Stimulated activated CD4-positive, alpha-beta T cell treated with anti-CD3 and anti-CD28 coated beads, Interleukin-4, amount 100 ng/mL, for 24 hours (primary cell): ENCODE measurements at places on chromosomes 13 and 19.

- no peak for DNase-seq
Observed at GRCh38 chr13:80903911-80904310, 563.0 kb upstream of the SPRY2 start.

GRCh38 chr13:56886398-56886797, 254.3 kb upstream of the PRR20A start:
- DNase-seq: no peak

DNA sequence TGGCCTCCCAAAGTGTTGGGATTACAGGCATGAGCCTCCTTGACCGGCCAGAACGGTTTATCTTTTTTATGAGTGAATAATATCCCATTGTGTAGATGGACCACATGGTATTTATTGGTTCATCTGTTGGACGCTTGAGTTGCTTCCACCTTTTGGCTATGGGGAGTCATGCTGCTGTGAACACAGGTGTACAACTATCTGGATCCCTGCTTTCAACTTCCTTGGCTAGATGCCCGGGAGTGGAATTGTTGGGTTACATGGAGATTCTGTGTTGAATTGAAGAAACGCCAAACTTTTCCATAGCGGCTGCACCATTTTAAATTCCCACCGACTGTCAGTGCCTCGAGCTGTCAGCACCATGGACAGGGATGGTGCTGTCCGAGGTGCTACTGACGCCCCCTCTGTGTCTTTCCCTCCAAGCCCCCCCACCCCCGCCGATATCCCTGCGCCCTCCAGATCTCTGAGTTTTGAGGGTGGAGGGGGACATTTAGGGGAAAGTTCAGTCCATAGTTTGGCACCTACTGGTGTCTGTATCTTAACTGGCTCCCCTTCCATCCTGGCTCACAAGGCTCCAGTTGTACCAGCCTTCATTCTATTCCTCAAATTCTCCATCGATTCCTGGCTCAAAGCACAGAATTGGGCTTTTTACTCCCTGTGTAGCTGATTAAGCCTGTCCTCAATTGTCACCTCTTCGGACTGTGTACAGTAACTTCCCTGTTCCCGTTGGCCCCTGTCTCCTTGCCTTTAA, 27.3 kb downstream of the PNPLA6 start:
- DNase-seq: no peak

GRCh38 chr19:28785971-28786370, 427.0 kb downstream of the UQCRFS1 start:
- DNase-seq: no peak

DNA sequence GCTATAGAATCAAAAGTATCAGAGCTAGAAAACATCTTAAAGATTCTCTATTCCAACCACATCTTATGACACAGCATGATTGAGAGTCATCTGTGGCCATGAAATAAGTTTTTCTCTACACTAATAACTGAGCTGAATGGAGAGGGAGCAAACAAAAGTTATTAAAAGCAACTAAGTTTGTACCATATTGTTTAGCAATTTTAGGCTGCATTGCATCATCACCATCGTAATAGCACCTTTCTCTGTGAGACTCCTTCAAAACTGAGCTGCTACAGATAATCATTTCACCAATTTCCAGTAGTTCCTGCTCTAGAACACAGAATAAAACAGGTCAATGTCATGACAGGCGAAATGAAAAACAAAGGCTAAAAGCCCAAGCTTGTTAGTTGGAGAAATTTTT, 1183.9 kb downstream of the DIAPH3 start:
- no peak for DNase-seq

- no peak for DNase-seq
Observed at GRCh38 chr19:4693471-4694121, 23.5 kb upstream of the MYDGF start.

GRCh38 chr19:58052256-58052655, 6.8 kb upstream of the ZNF135 start:
- DNase-seq: no peak

DNA sequence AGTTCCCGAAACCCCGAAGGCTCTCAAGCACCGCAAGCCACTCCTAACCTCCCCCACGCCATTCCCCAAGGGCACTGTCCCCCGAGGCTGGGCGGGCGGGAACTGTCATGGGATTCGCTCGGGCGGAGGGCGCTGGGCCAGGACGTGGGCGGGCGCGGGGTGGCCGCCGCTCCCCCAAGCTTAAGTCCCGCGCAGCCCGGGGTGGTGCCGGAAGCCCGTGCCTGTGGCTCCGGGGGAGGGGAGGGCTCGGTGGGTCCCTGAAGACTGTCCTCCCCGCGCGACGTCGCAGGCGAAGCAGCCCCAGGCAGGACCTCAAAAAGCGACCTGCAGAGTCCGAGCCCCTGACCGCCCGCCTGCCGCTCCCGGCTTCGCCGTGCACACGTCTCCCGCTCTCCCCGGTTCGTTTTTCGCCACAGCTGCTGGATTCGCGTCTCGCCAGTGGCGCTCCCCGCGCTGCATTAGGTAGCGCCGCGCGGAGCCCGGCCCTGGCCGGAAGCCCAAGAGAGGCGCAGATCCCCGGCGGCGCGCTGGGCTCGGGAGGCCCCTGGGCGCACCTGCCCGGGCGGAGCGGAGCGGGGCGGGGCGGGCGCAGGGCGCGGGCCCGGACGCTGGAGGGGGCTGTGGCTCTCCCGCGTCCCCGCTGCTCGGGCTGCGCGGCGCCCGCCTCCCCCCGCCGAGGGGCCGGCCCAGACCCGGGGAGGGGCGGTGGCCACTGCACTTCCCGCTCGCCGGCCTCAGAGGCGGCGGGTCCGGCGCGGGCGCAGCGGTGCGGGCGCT, at the start of gene FARP1:
FARP1 (plus strand) TSS at position 715 of the 777 bp plus-strand sequence. CDS start 70,149 bp downstream, outside the sequence.
- no peak for DNase-seq

DNA sequence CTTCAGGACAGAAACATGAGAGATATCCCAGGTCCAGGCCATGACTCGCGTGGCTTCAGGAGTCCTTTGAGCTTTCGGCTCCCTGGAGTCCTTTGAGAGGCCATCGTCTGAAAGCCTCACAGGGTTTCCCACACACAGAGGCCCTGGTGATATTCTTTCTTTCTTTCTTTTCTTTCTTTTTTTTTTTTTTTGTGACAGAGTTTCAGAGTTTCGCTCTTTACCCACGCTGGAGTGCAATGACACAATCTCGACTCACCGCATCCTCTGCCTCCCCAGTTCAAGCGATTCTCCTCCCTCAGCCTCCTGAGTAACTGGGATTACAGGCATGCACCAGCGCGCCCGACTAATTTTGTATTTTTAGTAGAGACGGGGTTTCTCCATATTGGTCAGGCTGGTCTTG, 5.5 kb downstream of the SIN3B start:
- DNase-seq: no peak

- no peak for DNase-seq
Observed at GRCh38 chr19:54955376-54955775, 8.0 kb upstream of the NLRP7 start.

DNA sequence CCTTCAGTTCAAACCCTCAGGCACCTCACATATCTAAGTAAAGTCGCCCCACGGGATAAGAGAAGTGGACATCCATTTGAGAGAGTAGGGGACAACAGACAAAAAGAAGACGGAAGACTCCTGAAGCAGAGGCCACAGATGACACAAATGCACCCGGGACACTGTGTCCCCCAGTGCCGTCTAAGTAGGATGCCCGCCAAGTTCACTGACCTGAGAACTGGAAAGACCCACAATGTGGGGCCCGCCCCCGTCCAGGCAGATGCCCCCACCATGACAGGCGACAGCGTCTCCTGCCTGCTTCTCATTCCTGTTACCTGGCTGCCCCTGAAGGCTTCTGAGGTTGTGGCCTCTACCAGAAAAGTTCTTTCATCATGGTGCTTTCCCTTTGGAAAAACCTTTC, 16.9 kb downstream of the ANKRD27 start:
- DNase-seq: no peak

- DNase-seq: no peak
Observed at GRCh38 chr13:19161308-19161707, 20.3 kb downstream of the TUBA3C start.

DNA sequence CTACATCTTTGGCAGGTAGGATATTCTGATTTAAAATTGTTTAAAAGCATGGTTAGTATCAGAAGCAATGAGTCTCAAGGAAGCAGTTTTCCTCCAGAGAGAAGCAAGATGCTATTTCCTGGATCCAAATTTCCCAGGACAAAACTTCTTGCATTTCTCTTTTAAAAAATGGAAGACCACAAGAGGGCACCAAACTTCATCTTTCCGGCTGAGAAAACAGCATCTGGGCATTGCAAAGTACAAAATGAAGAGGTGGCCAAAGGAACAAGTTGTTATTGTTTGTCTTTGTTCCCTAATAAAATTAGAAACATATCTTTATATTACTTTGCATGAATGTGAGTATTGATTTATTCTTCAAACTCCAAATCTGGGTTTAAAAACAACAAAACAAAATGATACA, 60.0 kb upstream of the LRCH1 start:
- DNase-seq: peak; percentile 6

GRCh38 chr19:40253611-40254092, 27.2 kb upstream of the CCNP start:
- no peak for DNase-seq

- DNase-seq: no peak
Observed at GRCh38 chr13:67515895-67516294, 285.8 kb upstream of the PCDH9 start.

- DNase-seq: peak; percentile 21
Observed at GRCh38 chr13:113742000-113742441, 17.0 kb upstream of the TMEM255B start.

DNA sequence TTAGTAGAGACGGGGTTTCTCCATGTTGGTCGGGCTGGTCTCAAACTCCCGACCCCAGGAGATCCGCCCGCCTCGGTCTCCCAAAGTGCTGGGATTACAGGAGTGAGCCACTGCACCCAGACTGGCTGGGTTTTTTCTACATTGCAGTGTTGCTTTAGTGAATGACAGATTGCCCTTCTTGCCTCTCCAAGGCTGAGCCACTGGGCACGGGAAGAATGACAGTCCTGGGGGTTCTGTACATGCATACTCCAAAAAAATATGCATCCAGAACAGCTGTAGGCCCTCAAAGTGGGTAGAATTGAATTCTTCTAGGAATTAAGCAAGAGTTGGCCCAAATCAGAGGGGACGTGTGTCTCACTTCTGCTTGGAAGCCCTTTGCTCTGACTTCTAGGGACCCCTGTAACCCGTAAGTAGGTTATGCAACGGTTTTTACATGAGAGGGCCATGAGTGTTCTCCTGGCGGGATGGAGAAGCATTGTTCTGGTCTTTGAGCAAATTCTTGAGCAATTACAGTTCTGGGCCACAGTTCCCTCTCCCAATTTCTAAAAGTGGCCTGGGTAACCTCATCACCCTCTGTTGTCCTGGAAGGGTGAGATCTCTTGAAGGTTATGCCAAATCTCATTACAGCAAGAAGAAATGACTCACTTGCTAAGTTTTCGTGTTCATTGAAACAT, 3.6 kb downstream of the ACTN4 start:
- DNase-seq: no peak
